ENCODE measurements at places on chromosomes 12 and 14.

DNA sequence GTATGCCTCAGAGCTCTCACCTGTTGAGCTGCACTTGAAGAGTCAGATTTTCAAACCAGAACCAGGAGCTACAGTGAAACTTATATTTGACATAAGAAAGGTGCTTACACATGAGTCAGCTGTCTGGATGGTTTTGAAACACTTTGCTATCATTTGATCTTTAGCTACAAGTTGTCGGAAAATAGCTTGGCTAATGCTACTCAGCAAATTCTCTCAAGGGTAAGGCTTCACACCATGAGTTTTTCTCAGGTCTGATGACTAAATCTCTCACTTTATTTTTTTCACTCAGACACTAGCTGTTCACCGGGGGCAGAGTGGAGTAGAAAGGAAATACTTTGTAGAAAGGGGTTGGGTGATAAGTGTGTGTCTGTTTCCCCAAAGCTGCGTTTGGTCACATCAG lies 171.8 kb downstream of the FLRT2 start:
- DNase-seq = no peak

- DNase-seq = no peak
Measured at GRCh38 chr12:110171186-110171538, 47.0 kb downstream of the IFT81 start.

GRCh38 chr12:109804820-109805761 lies 28.1 kb downstream of the TRPV4 start:
- peak; percentile 45 for DNase-seq

DNA sequence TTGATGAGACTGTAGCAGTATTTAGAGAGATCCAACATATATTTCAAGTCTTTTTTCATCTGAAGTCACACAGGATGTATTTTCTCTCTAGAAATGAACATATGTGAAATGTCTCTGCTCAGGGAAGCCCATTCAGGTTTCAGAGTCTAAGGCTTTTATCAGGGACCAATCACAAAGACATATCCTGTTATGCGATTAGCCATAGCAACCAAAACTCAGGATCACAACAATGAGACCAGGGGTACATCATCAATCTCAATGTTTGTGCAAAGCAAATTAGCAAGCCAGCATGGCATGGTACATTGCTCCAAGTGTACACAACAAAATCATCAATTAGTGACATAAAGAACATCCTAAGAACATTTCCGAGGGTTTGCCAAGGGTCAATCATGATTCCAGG lies 99.2 kb upstream of the AMN1 start:
- DNase-seq = no peak

GRCh38 chr14:24996930-24997725 lies 52.8 kb downstream of the STXBP6 start:
- no peak for DNase-seq

- no peak for DNase-seq
Measured at GRCh38 chr12:93946542-93947150, 201.7 kb upstream of the PLXNC1 start.

DNA sequence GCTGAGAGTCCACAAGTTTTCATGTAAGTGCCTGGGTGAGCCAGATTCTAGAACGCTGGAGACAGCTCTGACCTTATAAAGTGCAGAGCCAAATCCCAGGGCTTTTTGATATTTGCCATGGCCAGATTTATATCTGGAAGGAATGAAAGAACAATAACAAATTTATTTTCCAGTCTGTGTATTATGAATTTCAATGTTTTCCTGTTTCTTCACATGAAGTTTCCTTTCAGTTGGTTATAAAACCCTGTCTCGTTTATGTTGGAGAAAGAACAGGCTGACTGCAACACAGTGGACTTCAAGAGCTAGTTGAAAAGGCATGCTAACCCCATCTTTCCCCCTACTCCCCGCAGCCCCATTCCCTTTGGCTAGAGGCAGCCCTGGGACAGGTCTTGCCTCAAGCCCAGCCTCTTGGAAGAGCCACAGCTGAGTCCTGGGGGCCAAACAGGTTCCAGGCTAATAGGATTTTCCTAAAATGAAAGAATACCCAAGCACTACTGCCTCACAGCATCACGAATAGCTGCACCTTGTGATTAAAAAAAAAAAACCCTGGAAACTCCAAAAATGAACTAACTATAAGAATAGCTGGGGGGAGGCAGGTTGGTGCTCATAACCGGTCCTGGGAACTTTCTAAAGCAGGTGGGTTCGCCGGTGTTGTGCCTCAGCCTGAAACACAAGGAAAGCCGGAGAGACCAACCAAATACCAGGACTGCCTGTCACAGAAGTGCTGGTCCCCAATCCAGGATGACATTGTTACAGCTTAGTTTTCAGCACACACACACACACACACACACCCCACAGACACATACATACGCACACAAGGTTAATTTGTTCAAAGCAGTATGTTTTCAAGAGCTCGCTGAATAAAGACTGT lies 1.5 kb downstream of the FBLN5 start:
- no peak for DNase-seq

GRCh38 chr12:47504775-47505446 lies 200.9 kb downstream of the RPAP3 start:
- no peak for DNase-seq

DNA sequence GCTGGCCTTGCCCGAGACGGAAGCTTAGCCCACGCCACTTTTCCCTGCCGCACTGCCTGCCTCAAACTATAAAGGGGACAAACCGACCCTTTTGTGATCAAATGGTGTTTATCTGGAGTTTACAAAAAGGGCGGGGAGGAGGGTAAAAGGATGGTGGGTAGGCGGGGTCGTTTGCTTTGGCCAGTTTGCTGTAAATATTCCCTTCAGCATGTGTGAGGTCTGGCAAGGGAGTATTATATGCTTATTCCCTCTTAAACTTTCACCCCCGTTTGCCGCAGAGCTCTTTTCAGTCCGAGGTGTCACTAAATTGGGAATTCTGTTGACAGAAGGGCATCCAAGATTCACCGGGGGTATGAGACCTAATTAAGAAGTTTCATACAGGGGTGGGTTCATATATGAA lies 3.8 kb upstream of the TBX3 start:
- no peak for DNase-seq

DNA sequence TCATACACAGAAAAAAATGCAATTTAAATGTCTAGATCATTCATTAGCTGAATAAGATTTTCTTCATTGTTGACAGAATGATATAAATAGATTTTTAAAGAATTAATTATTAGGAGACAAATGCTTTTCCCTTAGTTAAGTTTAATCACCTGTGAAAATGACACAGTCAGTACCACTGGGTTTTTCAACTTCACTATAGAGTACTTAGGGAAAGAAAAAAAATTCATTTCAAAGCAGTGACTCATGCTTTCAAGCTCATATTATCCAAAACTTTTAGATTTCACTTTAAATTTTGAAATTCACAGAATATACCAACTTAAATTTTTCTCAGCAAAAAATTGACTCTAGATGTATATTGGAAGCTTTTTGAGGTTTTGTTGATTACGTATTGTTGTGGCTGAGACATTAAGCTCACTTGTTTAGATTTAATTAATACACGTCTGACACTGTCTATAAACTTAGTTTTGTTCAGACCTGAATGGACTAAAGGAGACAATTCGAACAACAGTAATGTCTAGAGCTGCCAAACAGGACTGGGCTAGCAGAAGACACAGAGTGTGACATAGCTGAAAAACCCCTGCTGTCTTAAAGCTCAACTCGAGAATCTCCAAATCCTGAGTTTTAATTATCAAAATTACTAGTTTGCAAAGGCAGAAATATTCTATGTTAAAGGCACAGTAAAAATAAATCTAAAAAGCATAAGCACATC lies 1.6 kb downstream of the MGAT4C start:
- no peak for DNase-seq

DNA sequence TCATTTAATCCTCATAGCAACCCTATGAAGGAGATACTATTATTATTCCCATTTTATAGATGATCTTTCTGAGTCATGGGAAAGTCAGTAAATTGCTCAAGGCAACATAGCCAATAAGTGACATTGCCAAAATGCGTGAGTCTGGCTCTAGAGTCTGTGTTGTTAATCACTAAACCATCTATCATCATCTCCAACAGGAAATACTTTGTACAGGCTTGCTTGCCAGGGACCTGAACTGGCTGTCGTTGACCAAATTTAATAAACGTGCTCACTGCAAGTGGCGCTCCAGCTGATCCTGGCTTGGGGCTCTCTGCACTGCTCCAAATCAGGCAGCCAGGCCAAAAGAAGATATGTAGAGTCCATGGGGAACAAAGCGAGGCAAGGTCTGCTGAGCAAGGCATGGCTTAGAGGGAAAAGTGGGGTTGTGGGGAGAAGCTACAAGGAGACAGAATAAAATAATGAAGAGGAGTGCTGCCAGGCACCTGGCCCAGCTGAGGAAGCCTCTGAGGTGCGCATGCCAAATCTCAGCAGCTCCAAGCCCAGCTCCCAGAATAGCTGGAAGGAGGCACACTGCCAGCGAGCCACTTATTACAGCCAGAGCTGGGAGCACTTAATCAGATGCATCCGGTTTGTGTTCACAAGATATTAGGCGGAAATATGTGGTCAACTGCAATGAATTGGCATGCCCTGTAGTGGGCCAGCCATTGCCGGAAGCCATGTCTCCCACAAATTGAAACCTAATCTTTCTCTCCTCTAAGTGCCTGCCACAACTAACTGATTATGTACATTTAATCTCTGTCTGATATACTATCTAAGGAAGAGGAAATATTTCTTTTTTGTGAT lies 43.3 kb upstream of the PTPRO start:
- no peak for DNase-seq

GRCh38 chr12:71521125-71521524 lies 81.5 kb downstream of the LGR5 start:
- no peak for DNase-seq

GRCh38 chr12:14612898-14613445 lies 45.3 kb upstream of the PLBD1 start:
- no peak for DNase-seq

DNA sequence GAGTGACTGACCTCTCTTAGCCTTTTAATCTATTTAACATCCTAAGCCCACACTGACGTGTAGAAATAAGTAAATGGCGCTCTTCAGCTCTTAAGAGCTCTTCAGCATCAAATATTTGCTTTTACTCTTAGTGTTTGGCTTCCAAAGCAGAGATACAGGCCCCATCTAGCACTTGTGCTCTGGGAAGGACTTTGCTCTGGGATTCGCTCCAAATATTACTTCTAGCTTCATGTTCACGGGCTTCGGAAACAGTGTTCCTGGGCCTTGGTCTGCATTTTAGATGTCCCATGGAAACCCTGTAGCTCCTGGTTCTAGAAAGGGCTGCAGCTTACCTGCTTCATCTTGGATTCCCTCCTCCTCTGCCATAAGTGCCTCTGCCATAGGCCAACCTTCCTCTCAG lies 2.7 kb upstream of the NKX2-8 start:
- DNase-seq = no peak

GRCh38 chr12:113066813-113067400 lies 10.4 kb downstream of the DTX1 start:
- DNase-seq = no peak

- DNase-seq = no peak
Measured at GRCh38 chr12:103530307-103531066, 34.7 kb upstream of the C12orf42 start.

DNA sequence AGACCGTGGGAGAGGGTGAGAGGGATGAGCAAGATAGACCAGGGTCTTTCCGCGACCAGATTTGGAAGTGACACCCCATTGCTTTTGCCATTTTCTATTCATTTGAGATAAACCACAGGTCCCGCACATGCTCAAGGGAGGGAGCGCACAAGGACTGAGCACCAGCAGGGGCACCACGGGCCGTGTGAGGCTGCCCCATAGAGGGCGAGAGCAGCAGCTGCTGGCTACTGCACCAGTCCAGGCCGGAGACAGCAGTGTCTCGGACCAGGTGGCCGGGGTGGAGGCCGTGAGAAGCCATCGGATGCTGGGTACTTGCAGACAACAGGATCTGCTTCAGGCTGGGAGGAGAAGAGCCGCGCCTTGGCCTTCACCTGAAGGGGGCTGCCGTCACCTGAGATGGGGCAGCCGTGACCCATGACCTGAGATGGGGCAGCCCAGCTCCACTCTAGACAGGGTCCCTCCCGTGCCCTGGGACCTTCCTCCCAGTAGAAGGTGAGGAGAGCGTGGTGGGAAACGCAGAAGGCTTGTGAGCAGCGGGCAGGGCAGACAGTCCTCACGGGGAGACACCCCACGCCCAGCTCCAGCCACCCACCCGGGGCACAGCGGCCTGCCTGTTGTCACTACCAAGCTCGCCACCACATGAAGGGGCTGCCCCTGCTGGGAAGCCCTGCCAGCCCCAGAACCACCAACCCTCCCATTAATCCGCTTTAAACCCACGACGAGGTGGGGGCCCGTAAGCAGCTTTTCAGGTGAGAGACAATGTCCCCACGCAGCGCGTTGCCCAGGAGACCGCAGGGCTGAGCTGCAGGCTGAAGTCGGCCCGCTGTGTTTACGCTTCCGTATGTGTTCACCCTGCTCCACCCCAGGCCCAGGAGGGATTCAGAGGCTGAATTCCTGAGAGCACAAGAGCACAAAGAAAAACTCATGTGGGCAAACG lies 61.7 kb upstream of the FBRSL1 start:
- DNase-seq = no peak

GRCh38 chr12:31021181-31021580 lies 52.5 kb upstream of the DDX11 start:
- no peak for DNase-seq

DNA sequence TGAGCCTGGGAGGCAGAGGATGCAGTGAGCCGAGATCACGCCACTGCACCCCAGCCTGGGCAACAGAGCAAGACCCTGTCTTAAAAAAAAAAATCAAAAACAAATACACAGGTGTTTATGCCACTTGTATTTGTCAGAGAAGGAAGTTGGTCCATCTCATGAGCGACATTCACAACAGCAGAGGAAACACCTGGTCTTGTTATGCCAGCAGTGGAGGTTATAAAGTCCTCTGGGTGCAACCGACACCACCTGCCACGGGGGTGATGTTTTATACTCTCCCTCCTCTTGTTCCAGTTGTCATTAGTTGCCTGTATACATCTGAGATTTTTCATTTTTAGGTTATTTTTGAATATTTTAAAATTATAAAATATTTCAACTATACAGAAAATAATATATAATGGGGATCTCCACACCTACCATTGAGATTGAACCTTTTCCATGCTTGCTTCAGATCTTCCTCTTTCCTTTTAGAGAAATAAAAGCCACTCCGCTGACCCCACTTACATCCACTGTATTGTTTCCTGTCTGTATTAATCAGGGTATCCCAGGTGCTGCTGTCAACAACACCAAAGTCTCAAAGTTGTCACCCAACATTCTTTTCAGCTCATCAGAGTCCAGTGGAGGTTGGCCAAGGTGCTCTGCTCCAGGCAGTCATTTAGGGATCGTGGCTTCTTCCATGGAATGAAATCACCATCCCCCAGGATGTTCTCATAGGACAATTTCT lies 65.1 kb downstream of the RNFT2 start:
- DNase-seq = no peak

DNA sequence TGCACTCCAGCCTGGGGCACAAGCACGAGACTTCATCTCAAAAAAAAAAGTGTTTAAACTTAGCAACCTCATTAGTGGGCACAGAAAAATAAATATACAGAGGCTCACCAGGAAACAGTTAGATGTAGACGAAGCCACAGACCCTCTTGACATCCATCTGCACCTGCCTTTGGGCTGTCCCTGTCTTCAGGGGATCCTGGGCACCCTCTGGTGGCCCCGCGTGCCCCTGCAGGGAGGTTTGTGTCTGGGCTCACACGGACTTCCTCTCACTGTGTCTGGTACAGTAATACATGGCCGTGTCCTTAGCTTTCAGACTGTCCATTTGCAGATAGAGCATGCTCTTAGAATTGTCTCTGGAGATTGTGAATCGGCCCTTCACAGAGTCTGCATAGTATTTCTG lies 916.5 kb downstream of the TMEM121 start:
- peak; percentile 48 for DNase-seq
